Stimulated activated CD4-positive, alpha-beta T cell treated with anti-CD3 and anti-CD28 coated beads, Interleukin-4, amount 100 ng/mL, for 48 hours (primary cell): ENCODE measurements at places on chromosomes 6 and 20.

DNA sequence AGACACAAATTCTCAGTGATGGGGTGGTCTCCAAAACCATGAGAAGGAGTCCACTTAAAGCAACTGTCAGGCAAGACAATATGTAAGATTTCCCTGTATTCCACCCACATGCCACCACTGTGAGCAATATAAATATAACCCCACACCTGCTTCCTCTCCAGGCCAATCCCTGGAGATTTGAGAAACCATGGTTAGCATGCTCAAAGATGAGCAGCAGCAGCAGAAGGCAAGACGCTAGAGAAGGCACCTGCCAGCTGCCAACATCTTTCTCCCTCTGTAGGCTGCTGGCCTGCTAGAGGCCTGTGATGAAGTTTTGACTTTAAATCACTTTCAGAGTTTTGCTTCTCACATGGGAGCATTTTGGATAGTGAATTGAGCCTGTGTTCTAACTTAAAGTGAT is 7.9 kb upstream of the SOD2 start:
- DNase-seq = no peak

- DNase-seq = no peak
Observed at GRCh38 chr20:41138475-41139226, 1.3 kb downstream of the PLCG1 start.

GRCh38 chr20:6265204-6265904 is 142.5 kb upstream of the FERMT1 start:
- DNase-seq = no peak

DNA sequence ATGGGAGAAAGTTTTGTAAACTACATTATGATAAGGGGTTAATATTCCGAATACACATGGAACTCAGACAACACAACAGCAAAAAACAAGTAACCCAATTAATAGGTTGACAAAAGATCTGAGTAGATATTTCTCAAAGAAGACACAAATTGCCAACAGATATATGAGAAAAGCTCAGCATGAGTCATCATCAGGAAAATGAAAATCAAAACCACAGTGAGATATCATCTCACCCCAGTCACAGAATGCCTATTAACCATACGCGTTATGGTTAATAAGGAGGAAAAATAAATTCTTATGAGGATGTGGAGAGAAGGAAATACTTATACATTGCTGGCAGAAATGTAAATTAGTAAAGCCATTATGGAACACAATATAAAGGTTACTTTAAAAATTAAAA is 695.0 kb downstream of the COL12A1 start:
- DNase-seq = no peak

DNA sequence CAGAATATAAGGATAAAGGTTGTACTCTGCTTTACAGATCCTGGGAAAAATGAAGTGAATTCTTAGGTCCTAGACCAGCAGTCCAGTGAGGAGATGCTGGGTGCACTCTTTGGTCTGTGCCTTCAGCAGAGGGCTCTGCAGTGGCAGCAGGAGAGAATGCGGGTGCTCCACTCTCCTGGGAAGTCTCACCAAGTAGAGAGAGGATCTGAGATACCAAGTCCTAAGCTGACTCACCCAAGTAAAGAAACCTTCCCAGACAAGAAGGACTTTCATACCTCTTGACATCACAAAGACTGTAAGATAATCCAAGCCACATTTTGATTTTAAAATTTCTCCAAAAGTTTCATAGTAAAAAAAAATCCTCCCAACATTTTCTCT is 116.9 kb upstream of the EMILIN3 start:
- no peak for DNase-seq

DNA sequence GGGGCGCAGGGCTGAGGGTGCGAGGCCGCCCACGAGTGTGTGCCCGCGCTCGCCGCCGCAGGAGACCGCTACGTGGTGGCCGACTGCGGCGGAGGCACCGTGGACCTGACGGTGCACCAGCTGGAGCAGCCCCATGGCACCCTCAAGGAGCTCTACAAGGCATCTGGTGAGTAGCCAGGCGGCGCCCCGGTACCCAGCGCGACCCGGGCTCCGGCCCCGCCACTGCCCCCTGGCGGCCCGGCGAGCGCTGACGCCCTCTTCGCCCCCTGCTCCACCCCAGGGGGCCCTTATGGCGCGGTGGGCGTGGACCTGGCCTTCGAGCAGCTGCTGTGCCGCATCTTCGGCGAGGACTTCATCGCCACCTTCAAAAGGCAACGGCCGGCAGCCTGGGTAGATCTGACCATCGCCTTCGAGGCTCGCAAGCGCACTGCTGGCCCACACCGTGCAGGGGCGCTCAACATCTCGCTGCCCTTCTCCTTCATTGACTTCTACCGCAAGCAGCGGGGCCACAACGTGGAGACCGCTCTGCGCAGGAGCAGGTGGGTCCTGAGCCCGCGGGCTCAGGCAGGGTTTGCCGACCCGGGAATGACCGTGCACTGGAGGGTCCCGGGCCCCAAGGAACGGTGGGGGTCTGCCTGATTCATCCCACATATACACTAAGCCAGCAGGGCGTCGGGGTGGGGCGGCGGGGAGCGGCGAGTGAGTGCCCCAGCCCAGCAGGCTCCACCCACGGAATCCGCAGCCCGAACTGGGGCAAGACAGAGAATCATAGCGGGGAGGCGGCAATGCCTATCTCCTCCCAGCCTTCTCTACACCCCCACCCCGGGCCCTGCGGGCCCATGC is 17.4 kb downstream of the HSPA12B start:
- peak; percentile 46 for DNase-seq

- no peak for DNase-seq
Observed at GRCh38 chr20:34952671-34953070, 2.9 kb downstream of the GSS start.

DNA sequence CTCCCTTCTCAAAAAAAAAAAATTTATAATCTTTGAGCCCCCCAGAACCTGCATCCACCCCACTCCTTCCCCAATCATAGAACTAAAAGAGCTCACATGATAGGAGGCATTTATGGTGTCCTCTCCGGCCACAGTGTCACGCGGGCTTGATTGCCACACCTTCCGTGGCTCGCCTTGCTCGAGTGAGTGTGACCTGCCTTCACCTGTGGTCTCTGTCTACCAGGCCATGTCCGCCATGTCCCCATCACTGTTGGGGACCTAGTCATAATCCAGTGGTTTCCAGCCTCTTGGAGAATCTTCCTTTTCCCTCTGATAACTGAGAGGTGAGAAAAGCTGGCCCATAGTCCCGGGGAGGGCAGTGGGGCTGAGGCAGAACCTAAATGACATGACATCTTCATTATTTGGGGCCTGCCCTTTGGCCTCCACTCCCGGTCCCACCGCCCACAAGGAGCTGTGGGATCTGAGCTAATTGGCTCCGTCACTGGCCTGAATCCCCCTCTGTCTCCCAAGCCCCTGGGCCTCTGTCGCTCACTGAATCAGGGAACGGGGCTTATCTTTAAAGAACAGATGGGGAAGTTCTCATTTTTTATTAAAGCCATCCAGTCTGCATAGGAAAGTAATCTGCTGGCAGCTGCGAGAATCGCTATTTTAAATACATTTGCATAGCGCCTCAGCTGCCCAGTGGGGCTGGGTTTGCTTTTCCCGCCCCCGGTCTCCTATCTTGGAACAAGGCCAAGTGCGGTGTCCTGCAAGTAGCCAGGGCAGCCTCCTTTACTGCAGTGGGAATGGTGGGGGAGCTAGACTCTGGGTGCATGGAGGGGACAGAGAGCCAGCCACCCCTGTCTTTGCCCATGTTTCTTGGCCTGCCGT is 197.6 kb upstream of the PMEPA1 start:
- no peak for DNase-seq

DNA sequence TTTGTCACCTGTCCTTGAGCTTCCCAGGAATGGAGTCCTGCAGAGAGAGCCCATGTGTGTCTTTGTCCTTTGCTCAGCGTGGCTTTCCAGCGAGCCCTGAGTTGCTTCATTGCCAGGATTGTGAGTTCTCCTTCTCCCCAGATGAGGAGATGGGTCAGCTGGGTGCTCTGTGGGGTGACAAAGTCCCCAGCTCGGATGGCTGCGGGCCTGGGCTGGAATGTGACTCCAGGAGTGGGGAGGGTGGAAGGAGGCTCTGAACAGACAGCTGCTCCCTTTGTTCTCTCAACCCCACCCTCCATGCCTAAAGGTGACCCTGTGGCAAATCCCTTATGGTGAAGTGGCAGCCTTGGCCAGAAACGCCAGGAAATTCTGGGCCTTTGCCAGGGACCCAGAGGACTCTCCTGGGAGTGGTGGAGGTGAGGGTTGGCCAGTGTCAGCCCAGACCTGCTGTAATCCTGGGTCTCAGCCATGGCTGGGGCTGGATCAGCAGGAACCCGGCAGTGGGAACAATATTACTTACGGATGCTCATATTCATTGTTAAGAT is 44.4 kb upstream of the CST5 start:
- DNase-seq = no peak
